Ascending aorta (tissue), 2 donors: ENCODE measurements at places on chromosomes 5 and 9.

DNA sequence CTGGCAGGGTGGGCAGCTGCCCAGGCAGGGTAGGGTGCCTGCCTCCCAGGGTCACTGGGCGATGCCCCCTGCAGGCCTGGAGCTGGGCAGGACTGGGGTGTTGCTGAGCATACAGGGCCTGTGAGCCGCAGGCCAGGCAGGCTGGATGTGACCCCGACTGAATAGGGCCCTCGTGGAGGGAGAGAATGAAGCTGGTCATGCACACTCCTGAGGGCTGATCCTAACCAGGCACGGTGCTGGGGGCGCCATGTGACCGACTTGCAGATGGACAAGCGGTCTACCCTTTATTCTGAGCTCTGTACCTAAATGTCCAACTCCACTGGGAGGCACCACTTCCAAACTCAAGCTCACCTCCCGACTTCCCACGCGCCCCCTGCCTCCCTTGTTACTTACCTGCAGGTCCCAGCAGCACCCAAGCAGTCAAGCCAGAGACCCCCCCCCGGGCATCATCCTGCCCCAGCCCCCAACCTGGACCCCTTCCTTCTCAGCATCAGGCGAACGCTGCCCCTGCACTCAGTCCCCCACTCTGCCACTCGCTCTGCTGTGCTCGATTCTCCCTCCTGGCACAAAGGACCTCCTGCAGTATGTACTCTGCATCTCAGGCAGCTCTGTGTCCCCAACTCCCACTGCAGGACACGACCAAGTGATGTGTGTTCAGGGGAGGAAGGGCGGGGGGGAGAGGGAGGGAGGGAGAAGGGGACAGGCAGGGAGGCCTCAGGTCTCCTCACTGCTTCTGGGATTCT is 76.8 kb upstream of the PHYKPL start:
- DNase-seq, result no peak
- no peaks in the 10 kb centered on the region for H3K4me1 ChIP-seq
- no peaks in the 10 kb centered on the region for H3K36me3 ChIP-seq
- H3K27ac ChIP-seq, result no peak overlapping the region

GRCh38 chr5:155416765-155417164 is 403.2 kb downstream of the KIF4B start:
- H3K27ac ChIP-seq, result no peak overlapping the region
- no peaks in the 10 kb centered on the region for H3K4me1 ChIP-seq
- no peaks in the 10 kb centered on the region for H3K36me3 ChIP-seq

GRCh38 chr9:115416299-115416698 is 298.3 kb upstream of the TNC start:
- H3K36me3 ChIP-seq, result no peaks in the 10 kb centered on the region
- H3K4me3 ChIP-seq, result no peak overlapping the region

- DNase-seq, result no peak
- no peaks in the 10 kb centered on the region for H3K4me1 ChIP-seq
- H3K4me3 ChIP-seq, result no peak overlapping the region
- no peaks in the 10 kb centered on the region for H3K27me3 ChIP-seq
These were observed 122.1 kb downstream of the SIL1 start for GRCh38 chr5:139076111-139076510.

DNA sequence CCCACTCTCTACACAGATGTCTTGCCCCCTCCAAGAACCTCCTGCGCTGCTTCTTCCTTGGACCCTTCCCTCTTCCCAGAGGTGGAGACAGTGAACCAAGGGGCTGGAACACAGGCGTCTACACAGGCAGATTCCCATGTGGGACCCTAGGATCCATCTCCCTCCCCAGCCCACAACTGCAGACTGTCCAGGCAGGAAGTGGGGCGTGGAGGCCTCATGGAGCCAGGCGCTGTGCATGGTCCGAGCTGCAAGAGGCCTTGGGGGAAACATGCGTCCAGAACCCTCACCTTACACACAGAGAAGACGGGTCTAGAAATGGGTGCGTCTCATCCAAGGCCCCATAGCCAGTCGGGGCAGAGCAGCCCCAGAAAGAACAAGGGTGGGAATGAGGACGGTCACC is 117.5 kb downstream of the VAV2 start:
- H3K4me1 ChIP-seq, result no peaks in the 10 kb centered on the region
- H3K27ac ChIP-seq, result no peak overlapping the region
- DNase-seq, result no peak
- no peaks in the 10 kb centered on the region for H3K36me3 ChIP-seq

- no peak for DNase-seq
- no peak overlapping the region for H3K4me3 ChIP-seq
- no peaks in the 10 kb centered on the region for H3K4me1 ChIP-seq
- H3K27me3 ChIP-seq, result no peaks in the 10 kb centered on the region
These were observed 686.5 kb upstream of the DMAC1 start for GRCh38 chr9:8486095-8486494.

GRCh38 chr5:8870959-8871355 is 674.9 kb downstream of the SEMA5A start:
- H3K36me3 ChIP-seq, result no peaks in the 10 kb centered on the region
- H3K27me3 ChIP-seq, result no peaks in the 10 kb centered on the region
- no peak for DNase-seq
- no peak overlapping the region for H3K27ac ChIP-seq

- no peak overlapping the region for H3K27ac ChIP-seq
- DNase-seq, result no peak
- no peaks in the 10 kb centered on the region for H3K36me3 ChIP-seq
- H3K4me3 ChIP-seq, result no peak overlapping the region
These were observed 7.1 kb upstream of the AGPAT2 start for GRCh38 chr9:136694163-136694871.

- H3K4me3 ChIP-seq, result peak overlapping the region; percentile 97
- H3K27me3 ChIP-seq, result no peaks in the 10 kb centered on the region
- DNase-seq, result no peak
- H3K27ac ChIP-seq, result peak overlapping the region; percentile 86
- peaks cover 33% of the 10 kb centered on the region for H3K36me3 ChIP-seq
- peaks cover 5% of the 10 kb centered on the region for H3K4me1 ChIP-seq
These were observed 372 bp downstream of the EDF1 start for GRCh38 chr9:136865768-136866103.

DNA sequence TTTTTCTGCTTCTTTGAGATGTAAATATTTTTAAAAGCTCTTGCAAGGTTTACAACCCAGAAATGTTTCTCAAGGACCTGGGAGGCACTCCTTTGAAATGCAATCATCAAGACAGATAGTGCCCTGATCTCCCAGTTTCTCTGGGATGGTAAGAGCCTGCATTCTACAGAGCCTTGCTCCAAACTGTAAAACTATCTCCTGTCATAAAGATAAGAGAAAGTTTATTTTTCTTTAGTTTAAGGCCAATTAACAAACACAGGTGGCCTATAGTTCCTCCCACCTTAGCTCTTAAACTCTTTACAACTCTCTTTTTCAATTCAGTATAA is 1231.1 kb upstream of the NUDT12 start:
- no peak overlapping the region for H3K4me3 ChIP-seq
- DNase-seq, result no peak
- no peaks in the 10 kb centered on the region for H3K36me3 ChIP-seq
- no peak overlapping the region for H3K27ac ChIP-seq
- H3K27me3 ChIP-seq, result no peaks in the 10 kb centered on the region

DNA sequence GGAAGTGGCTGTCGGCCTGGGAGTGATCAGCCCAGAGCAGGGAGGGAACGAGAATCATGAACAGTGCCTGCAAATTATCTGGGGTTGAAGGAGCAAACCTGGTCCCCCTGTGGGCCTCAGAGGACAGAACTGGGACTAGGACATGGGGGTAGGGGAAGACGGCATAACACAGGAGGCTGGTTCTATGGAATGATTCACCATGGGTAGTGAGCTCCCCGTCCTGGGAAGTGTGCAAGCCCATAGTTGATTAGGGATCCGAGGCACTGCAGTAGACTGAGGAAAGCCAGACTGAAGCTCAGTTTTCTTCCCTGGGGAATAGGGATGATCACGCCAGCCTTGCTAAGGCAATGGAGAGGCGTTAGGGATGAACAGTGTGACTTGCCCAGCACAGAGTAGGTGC is 5.6 kb downstream of the ADGRD2 start:
- H3K27me3 ChIP-seq, result no peaks in the 10 kb centered on the region
- no peaks in the 10 kb centered on the region for H3K36me3 ChIP-seq
- no peaks in the 10 kb centered on the region for H3K4me1 ChIP-seq
- DNase-seq, result no peak
- H3K4me3 ChIP-seq, result no peak overlapping the region

DNA sequence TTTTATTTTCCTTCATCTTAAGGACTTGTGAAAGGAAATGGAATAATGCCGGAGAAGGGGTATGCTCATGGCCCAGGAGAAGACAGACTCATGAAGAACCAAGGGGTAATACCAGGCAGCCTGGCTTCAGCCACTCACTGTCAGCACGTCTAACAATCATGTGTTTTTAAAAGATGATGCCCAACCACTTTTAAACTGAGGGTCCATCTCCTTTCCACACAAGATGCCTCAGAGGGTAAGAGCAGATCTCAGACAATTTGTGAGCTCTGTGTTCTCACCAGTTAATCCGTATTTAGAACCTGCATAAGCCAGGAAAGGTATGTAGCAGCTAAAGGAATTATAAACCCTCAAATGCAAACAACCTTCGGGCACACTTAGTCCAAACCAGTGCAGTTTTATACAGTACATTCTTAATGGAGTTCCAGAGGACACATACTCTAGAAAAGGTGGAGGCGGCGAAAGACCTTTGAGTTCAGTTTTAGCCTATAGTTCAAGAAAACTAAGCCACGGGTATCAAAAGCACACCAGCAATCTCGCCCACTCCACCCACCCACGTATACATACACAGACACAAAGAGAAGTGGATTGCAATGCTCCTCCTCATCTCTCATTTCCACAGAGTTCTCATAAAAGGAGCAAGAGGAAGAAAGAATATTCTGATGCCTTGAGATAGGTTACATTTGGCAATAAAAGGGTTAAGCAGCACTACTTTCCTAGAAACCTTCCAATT is 2.6 kb downstream of the DIAPH1 start:
- peaks cover 8% of the 10 kb centered on the region for H3K36me3 ChIP-seq
- peak overlapping the region; percentile 100 for H3K4me3 ChIP-seq
- peak overlapping the region; percentile 100 for H3K27ac ChIP-seq
- no peaks in the 10 kb centered on the region for H3K27me3 ChIP-seq
- DNase-seq, result no peak

DNA sequence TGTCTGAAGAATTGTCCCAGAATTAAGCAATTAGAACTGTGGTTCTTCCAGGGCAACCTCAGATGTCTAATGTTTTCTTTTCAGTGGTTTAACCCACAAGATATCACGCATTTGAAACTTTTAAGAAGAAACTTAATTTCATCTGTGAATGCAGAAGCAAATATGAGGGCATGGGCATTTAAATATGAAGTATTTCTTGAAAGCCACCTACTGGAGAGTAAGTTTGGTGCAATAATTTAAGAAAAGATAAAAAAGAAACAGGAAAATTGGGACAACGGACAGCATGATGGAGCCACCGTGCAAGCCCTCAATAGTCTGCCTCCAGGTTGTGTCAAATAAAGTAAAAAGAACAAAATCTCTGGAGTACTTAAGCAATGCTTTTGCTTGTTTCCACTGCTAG is 1.2 kb upstream of the CAPSL start:
- H3K27me3 ChIP-seq, result no peaks in the 10 kb centered on the region
- no peaks in the 10 kb centered on the region for H3K4me1 ChIP-seq
- H3K36me3 ChIP-seq, result no peaks in the 10 kb centered on the region
- no peak overlapping the region for H3K27ac ChIP-seq

GRCh38 chr5:18850216-18850615 is 1137.8 kb downstream of the CDH18 start:
- no peaks in the 10 kb centered on the region for H3K27me3 ChIP-seq
- no peaks in the 10 kb centered on the region for H3K36me3 ChIP-seq
- no peak overlapping the region for H3K4me3 ChIP-seq
- H3K4me1 ChIP-seq, result no peaks in the 10 kb centered on the region
- no peak for DNase-seq

GRCh38 chr5:37075399-37075950 is 173.7 kb downstream of the CPLANE1 start:
- no peaks in the 10 kb centered on the region for H3K27me3 ChIP-seq
- H3K27ac ChIP-seq, result no peak overlapping the region

DNA sequence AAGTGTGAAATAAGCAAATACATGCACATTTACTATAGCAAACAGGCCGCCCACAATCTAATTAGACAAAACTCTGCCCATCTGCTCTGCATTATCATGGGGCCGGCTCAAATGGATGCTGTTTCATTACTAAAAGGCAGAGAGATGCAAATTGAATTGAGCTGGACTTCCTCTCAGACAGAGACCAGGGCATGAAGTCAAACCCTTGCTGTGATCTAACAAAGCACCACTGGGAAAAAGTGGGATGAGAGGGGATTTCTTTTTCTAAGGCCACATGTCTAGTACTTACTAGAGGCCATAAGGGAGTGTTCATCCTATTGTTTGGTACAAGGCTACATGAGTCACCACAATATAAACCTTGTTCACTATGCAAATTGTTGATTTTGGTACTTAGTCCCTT is 614.7 kb downstream of the ISL1 start:
- no peaks in the 10 kb centered on the region for H3K4me1 ChIP-seq
- no peak for DNase-seq
- no peaks in the 10 kb centered on the region for H3K36me3 ChIP-seq
- H3K4me3 ChIP-seq, result no peak overlapping the region

GRCh38 chr5:1293416-1294205 is 1.3 kb downstream of the TERT start:
- H3K4me3 ChIP-seq, result no peak overlapping the region
- H3K36me3 ChIP-seq, result no peaks in the 10 kb centered on the region
- peak; percentile 45 for DNase-seq
- H3K27me3 ChIP-seq, result no peaks in the 10 kb centered on the region
- no peaks in the 10 kb centered on the region for H3K4me1 ChIP-seq

DNA sequence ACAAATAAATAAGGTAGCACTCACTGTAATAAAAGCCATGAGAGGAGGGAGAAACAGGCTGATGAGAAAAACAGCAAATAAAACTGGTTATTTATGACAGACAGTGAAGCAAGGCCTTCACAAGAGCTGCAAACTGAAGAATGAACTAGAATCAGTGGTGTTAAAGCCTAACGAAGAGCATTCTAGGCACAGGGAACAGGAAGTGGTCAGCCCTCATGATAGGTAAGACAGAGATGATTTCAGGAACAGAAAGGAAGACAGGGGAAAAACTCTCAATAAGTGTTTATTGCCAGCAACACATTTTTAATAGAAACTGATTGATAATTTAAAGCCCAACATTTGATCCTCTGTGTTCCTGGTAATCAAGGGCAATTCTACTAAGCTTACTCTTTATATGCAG is 124.5 kb downstream of the EDIL3 start:
- no peaks in the 10 kb centered on the region for H3K4me1 ChIP-seq
- no peaks in the 10 kb centered on the region for H3K36me3 ChIP-seq
- H3K4me3 ChIP-seq, result no peak overlapping the region
- H3K27me3 ChIP-seq, result no peaks in the 10 kb centered on the region

GRCh38 chr9:113940077-113940476 is 64.0 kb downstream of the ZNF618 start:
- peaks cover 2% of the 10 kb centered on the region for H3K4me1 ChIP-seq
- no peak for DNase-seq
- no peaks in the 10 kb centered on the region for H3K36me3 ChIP-seq
- H3K27ac ChIP-seq, result no peak overlapping the region
- no peaks in the 10 kb centered on the region for H3K27me3 ChIP-seq

DNA sequence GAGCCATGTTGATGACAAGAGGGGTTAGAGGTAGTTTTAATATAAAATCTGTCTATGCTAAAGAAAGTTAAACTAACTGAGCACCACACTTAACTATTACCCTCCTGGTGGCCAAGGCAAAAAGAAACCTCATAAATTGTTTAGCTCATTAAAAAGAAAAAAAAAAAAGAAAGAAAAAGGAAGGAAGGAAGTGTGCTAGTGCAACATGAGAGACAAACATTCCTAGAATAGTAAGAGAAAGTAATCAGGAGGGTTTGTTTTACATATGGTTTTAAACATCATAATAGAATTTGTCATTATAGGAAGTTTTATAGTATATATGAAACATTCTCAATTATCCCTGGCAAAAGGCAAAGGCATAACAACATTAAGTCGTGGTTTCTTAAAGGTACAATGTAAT is 152.3 kb downstream of the SNX18 start:
- no peak overlapping the region for H3K4me3 ChIP-seq
- no peak for DNase-seq
- H3K27me3 ChIP-seq, result no peaks in the 10 kb centered on the region
- H3K36me3 ChIP-seq, result no peaks in the 10 kb centered on the region
